ENCODE measurements at places on chromosomes 16 and 17. TPM values are rescaled to one million over a fixed set of nuclear protein-coding genes. Genes with fewer than 3 reads are reported as not detected.
A peak's percentile ranks its signal among the peaks of the same experiment; 100 is the strongest.

DNA sequence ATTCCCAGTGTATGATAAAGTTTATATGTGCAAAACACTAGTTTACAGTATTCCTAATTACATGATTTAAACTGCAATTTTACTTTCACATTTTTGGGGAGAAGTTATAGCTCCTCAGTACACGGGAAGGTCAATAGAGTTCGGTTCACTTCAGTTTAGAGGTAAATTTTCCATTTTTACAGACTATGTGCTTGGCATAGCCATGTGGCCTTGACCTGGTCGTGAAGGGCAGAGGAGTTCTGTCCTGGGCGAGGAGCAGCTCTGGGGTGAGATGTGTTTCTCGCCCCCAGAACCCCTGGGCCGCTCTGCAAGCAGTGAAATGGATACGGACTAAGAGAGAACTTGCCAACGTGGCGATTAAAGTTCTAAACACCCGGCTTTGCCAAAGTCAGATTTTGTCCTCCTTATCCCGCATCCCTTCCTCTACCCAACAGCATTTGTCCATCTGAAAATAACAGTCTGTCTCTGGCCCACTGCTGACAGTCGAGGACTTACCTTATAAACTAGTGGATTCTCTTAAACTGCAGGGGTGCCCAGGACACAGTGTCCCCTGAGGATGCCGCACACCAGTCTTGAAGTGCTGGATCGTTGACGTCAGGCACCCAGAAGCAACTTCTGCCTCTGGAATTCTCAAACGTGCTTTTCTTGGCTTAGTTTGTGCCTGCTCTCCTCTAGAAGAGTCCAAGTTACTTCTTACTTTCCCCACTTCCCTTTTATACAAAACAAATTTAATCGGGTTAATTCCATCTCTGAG, 1.5 kb upstream of the SIAH1 start:
- DNase-seq: no peak

DNA sequence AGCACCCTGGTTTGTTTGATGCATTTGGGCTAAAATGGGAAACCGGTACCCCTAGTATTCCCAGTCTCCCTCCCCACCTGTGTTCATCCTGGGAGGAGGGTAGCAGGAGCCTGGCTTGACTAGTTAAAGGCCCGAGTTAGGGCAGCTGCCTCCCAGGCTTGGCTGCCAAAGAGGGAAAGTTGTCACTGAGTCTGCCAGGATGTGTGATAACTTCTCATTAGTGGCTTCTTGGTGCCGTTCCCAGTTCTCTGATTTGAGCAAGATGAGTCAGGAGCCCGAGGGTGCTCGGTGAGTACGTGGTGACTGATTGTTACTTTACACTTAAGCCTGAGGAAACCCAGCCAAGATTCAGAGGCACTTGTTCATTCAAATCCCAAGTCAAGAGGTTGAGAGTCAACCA, 2.5 kb downstream of the KRT32 start:
- peak; percentile 32 for DNase-seq

DNA sequence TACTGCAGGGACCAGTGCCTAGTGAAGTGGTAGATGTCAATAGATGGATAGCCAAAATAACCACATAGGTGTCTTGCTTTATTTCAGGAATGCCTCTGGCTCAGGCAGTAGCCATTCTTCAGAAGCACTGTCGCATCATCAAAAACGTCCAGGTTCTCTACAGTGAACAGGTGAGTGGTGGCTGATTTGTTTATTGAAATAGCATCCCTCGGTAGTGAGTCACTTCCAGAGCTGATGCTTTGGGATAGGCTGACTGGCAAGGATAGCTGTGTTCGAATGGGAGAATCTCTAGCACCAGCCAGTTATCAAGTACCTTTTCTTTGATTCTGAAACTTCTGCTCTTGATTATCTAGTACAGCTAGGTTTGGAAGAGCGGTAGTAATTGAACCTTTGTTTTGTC, 10.3 kb downstream of the PHAF1 start:
- no peak for DNase-seq

- no peak for DNase-seq
Observed at GRCh38 chr16:50099957-50100648, 34.3 kb downstream of the HEATR3 start.

GRCh38 chr17:51365090-51365489, 104.7 kb downstream of the UTP18 start:
- DNase-seq: peak; percentile 2

GRCh38 chr17:17170346-17170985, 35.7 kb downstream of the PLD6 start:
- no peak for DNase-seq

DNA sequence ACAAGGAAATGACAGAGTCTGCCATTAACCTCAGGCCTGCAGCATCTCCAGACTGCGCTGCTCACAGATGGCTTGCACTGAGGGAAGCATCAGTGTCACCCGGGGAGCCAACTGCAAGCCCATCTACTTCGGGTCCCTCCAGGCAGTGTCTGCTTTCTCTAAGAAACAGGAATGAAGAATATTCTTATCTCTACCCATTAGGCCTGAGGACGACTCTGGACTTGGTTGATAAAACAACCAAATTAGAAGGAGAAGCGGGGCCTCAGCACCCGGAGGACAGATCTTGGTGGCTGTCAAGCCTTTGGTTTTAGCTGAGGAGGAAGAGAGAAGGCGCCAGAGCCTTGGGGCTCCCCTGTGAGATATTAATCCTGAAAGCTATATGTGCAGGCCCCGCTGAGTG, 19.5 kb upstream of the MGAT5B start:
- no peak for DNase-seq

- DNase-seq: peak; percentile 51
Observed at GRCh38 chr17:82497483-82498405, 21.8 kb upstream of the FOXK2 start.

GRCh38 chr17:1882836-1883235, 53.0 kb downstream of the RPA1 start:
- DNase-seq: peak; percentile 45

DNA sequence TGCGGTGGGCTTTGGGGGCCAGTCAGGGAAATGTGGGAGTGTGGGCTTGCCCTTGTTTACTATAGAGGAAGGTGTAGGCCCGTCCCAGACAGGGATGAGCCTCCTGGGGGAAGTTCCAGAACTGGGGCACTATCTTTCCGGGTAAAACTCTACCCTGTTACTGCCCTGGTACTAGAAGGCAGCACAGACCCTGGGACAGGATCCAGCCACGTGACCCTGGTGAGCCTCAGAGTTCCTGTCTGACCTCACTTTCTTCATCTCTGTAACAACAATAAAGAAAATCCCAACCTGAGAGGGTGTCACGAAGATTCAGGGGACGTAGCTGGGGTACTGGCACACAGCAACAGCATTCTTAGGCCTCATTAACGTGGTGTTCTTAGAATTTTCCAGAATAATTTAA, 239.6 kb upstream of the FOXF1 start:
- DNase-seq: no peak

GRCh38 chr17:16877099-16877498, 94.8 kb downstream of the TNFRSF13B start:
- DNase-seq: no peak

DNA sequence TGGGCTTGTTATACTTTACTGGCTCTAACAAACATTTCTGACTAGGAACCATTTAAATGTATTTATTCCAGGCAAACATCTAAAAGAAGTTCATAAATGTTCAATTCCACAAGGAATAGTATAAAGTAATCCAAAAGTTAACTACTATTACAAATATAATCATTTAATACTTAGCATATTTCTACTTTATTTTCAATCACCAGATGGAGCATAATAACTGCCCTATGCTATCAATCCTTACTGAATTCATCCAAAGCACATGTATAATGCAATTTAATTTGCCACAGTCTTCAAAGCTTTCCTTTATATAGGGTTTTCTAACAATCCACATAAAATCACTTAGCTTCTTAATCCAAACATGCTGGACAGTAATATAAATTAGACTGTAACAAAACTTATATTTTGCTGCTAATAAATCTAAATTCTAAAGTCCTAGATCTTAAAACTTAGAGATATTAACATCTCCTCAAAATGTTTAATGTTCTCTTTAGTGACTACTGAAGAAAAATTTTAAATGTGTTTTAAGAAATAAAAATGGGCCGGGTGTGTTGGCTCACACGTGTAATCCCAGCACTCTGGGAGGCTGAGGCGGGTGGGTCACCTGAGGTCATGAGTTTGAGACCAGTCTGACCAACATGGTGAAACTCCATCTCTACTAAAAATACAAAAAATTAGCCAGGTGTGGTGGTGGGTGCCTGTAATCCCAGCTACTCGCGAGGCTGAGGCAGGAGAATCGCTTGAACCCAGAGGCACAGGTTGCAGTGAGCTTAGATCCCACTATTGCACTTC, 5.9 kb downstream of the MEIOB start:
- no peak for DNase-seq

- no peak for DNase-seq
Observed at GRCh38 chr16:31710134-31710533, 163.5 kb upstream of the ZNF267 start.

- no peak for DNase-seq
Observed at GRCh38 chr17:26775219-26775822, 518.6 kb upstream of the WSB1 start.

DNA sequence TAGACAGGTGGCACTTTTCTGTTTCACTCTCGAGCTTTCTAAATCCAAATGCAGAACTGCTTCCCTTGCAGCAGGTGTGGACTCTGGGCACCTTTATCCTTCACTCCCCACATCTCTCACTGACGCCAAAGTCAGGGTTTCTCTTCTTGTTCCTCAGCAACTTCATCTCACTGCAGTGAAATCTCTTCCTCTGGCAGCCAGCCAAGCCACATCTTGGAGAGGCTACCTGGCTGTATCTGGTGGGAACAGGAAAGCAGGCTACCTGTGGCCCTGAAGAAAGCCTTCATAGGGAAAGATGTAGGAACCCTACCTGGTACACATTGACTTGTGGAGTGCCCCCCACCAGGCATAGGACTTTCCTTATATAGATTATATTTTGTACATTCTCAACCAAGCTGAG, 159.1 kb downstream of the UTP18 start:
- no peak for DNase-seq

- no peak for DNase-seq
Observed at GRCh38 chr17:72545766-72546165, 424.9 kb downstream of the SOX9 start.

- DNase-seq: no peak
Observed at GRCh38 chr17:64255764-64256163, 7.3 kb downstream of the TEX2 start.

GRCh38 chr17:43769859-43770258, 8.9 kb downstream of the DUSP3 start:
- DNase-seq: no peak

GRCh38 chr16:3215601-3216262, 19.2 kb downstream of the ZNF200 start:
- DNase-seq: no peak

DNA sequence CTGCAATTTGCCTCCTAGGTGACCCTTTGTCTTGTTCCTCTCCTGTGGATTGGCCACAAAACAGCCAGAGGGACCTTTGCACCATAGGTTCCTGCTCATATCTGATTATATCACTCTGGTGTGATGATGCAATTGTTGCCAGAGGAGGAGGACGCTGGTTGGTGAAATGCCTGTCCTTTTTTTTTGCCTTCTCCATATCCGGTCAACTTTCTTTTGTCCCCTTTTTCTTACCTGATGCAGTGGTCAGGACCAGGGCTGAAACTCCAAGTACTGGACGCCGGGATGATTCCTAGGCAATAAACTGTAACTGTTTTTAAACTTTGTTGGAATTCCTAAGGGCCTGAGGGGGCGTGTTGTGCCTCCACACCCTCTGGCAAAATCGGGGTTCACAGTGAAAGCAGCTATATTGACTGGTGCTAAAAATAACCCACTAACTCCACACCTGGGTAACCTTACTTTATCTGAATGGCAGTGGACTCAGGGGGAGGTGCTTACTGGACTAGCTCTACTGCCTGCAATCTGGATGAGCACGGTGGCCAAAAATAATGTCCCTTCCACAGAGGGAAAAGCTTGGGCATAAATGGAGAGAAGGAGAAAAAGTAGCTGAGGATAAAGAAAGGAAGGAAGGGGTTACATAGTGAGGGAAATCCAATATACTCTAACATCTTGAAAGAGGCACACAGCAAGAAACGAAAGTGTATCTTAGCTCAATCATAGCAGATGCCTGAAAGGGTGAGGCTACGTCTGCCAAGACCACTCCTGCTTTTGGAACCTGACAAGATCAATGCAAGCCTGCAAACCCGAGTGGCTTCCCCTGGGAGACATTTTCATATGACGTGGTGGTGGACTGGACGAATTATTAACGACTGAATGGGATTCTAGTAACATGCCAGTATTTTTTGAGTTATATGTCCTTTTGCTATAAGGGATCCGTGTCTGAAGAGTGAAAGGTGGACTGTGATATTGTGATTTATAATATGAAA, 28.4 kb upstream of the ZNF423 start:
- DNase-seq: no peak

GRCh38 chr17:48604770-48605329, at the start of gene HOXB6:
TSS of gene HOXB6 (minus strand) at chr17:48604986. CDS start at chr17:48598150, 6,836 bp downstream.
- DNase-seq: peak; percentile 80

- DNase-seq: no peak
Observed at GRCh38 chr17:2964370-2964769, 99.0 kb downstream of the OR1D5 start.

The OR2C1 gene
- not detected for total RNA-seq

The TP53TG3 gene
- not detected for total RNA-seq

The CCL16 gene
- 0.51 TPM for total RNA-seq

The TNFRSF17 gene
- not detected for total RNA-seq

The PRAC2 gene
- total RNA-seq: not detected

The PIRT gene
- not detected for total RNA-seq

The DNAH2 gene
- not detected for total RNA-seq

The EPOP gene
- total RNA-seq: 2.9 TPM

The ABCC12 gene
- total RNA-seq: not detected

The KIF18B gene
- 50.3 TPM for total RNA-seq

All from endothelial cell of umbilical vein (primary cell).